ENCODE measurements at places on chromosomes 2 and 18. TPM values are rescaled to one million over a fixed set of nuclear protein-coding genes. Genes with fewer than 3 reads are reported as not detected.

Gene CEP192
- total RNA-seq, result 39.9 TPM

Gene C1QL2
- not detected for total RNA-seq

- DNase-seq, result no peak
Observed at GRCh38 chr2:238974081-238974480, 126.2 kb downstream of the TWIST2 start.

DNA sequence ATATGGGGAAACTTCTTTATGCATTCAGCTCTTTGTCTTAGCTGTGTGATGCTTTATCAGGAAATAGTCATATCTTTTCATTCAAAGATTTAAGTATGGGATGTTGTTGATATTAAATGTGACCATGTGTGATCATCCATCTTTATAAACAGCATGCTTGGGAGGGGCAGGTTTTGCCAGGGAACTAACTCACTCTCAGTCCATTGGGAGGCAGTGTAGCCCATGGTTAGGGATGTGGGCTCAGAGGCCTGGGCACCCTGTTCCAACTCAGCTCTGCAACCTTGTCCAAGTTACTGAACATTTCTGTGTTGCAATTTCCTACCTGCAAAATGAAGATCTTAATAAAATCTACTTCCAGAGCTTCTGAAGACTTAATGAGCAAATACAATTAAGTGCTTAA is 92.0 kb upstream of the BCL2L11 start:
- DNase-seq, result no peak

DNA sequence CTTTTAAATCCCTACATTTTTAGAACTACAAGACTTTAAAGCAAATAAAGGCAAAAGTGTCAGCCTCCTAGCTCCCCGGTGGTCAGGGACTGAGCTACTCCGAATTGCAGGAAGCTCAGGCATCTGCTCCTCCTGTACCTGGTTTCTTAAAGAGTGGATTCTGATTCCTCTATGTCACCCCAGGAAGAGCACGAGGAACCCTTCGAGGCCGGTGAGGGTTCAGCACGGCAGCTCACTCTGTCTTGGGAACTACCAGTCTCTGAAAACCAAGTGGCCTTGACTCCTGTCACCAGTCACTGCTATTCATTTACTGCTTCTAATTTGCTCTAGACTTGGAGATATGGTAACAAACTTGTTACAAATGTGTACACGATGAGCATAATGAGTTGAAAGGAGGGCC is 2.3 kb downstream of the PER2 start:
- no peak for DNase-seq

Gene ZNF385B
- total RNA-seq, result 3.4 TPM

Gene TDRD15
- total RNA-seq, result not detected

DNA sequence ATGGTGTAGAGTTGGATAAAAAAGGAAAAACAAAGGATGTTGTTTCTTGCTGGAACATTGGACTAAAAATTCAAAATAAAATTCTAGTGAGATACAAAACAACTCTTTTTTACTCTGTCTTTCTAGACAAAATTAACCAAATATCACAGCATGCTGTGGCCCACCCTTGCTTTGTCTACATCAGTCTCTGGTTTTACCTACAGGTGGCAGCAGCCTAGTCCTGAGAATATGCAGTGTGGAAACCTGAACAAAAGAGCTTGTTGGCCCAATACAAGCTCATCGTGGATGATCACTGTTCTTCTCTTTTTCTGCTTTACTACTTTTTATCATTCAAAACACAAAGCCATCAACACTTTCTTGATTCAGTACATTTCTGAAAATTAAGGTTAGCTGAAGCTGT is 210.4 kb downstream of the CDH19 start:
- DNase-seq, result no peak

DNA sequence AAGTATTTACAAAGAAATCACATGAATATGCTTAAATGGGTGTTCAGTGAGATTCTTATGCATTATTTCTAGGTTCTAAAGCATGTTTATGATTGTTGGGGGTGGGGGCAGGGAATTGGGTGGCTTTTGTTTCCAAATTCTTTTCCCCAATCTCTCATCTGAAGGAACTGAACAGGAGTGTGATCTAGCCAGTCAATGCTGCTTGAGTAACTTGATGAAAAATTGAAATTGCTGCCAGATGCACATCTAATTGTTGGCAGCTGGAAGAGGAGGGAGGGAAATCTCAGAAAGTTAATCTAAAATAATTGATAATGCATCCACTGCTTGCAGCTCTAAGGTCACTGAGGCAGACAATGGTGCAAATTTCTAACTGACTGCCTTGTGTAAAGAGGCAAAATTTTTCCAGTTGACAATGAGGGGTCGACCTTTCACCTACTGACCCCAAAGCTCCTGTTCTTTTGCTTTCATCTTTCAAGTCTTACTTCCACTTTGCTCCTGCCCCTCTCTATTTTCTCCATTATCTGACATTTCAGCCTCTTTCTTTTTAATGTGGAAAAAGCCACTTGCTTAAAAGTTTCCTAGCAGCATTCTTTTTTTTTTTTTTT is 53.3 kb downstream of the IRS1 start:
- DNase-seq, result no peak

- DNase-seq, result no peak
Observed at GRCh38 chr2:11224887-11225286, 69.6 kb downstream of the SLC66A3 start.

Gene MC2R
- not detected for total RNA-seq

Gene COL6A3
- 4.5 TPM for total RNA-seq

- no peak for DNase-seq
Observed at GRCh38 chr2:72649810-72650209, 176.0 kb downstream of the EXOC6B start.

DNA sequence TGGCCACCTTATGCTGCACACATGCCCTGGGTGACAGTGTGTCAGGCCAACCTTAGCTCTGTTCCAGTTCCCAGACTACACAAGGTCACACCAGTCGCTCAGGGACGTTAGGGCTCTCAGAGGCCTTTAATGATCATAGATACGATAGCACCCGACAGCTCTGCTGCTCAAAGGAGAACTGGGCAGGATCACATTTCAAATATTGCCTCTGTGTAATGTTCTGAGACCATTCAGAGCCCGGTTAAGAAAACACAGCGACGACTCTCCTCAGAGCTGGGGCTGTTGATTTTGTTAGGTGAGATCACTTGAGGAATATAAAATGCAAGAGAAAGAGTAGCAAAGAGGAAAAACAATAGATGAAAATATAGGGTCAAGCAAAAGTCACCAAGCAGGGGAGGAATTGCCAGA is 166.6 kb upstream of the TANK start:
- no peak for DNase-seq

- DNase-seq, result no peak
Observed at GRCh38 chr2:38709567-38710194, 41.5 kb downstream of the SRSF7 start.

GRCh38 chr18:10070561-10071000 is 156.8 kb downstream of the VAPA start:
- no peak for DNase-seq

All from neural crest cell (in vitro differentiated cells).